Activated naive CD4-positive, alpha-beta T cell treated with anti-CD3 and anti-CD28 coated beads, Interleukin-2, amount 10 ng/mL, durations not matched to agents 5 hours and 36 hours (primary cell): ENCODE measurements at places on chromosomes 16 and 17. TPM values are rescaled to one million over a fixed set of nuclear protein-coding genes. Genes with fewer than 3 reads are reported as not detected.

MYH3 gene
- 3.8 TPM for total RNA-seq

ITGB4 gene
- 1.6 TPM for total RNA-seq

C16orf96 gene
- total RNA-seq = 0.25 TPM

BAHCC1 gene
- not detected for total RNA-seq

MGAT5B gene
- 0.33 TPM for total RNA-seq

CD300E gene
- total RNA-seq = not detected

RNF43 gene
- 0.38 TPM for total RNA-seq

MRPL58 gene
- 40.4 TPM for total RNA-seq

TBC1D3C gene
- total RNA-seq = not detected
